ENCODE measurements at places on chromosomes 7 and 10.
A peak's percentile ranks its signal among the peaks of the same experiment; 100 is the strongest.

DNA sequence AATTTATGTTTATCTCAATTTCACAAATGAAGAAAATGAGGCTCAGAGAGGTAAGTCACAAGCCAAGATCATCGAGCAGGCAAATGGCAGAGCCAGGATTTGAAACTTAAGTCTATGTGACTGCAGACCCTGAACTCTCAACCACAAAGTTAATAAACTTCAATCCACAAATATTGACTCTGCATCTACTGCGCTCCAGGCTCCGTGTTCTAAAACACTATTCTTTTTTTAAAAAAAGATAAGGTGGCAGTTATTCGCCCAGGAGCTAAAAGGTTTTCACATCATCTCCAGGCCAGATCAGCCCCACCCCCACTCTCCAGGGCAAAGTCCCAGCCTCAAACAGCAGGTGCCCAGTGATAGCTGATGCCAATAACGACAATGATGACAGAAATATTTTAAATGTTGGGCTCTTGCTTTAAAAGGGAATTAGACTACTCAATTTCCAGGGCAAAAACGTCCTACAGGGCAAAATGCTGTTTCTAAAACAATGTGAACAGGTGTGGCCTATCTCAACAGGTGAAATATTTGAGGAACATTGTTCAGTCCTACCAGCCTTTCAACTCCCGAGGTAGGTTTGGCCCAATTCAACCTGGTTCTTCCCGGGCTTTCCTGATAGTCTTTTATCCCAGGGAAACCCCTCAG lies 85.2 kb downstream of the SORBS1 start:
- DNase-seq: no peak

DNA sequence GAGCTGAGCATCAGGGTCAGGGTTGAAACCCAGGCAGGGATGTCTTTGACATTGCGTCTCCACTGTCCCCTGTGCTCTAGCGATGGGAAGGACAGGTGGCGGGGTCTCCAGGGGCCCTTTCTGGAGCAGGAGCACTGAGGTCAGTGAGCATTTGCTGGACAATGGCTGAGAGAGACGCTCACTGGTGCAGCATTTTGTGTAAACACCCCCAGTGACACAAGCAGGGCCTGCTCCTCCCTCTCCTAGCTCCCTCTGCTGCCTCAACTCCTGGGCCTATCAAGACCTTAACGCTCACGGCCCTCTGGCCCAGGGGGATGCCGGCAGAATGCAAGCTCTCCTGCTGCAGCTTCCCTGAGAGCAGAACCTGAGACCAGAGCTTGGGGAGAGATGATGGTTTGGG lies 17.4 kb upstream of the INMT start:
- no peak for DNase-seq

GRCh38 chr7:81301815-81302214 lies 383.0 kb upstream of the SEMA3C start:
- DNase-seq: no peak

DNA sequence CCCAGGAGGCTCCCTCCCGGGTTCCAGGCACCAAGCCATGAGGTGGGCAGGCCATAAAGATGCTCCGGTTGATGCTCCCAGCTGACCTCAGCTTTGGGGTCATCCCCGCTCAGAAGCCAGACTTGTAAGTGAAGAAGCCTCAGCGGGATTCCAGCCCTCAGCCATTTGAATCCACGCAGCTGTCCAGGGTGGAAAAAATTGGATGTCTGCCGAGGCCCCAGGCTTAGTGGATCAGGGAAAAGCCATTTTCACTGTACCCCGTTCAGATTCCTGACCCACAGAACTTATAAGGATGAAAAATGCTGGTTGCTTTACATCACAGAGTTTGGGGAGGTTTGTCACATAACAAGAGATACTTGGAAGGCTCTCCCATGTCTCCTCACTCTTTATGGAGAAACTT lies 49.2 kb upstream of the CPN1 start:
- DNase-seq: no peak

DNA sequence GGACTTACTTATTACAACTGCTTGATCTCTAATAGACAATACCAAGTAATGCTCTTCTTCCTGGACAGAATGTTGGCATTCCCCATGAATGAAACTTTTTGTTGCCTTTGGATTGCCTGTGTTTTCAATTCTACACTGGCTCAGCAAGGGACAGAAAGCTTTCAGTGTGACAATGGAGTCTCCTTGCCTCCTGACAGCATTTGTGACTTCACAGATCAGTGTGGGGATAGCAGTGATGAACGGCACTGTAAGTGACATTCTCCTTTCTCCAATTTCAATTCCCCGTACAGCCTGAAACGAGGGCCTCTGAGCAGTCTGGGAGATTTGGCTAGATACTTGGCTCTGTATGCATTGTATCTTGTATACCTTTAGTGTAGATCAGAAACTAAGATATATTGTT lies 290 bp downstream of the MALRD1 start:
- DNase-seq: no peak

DNA sequence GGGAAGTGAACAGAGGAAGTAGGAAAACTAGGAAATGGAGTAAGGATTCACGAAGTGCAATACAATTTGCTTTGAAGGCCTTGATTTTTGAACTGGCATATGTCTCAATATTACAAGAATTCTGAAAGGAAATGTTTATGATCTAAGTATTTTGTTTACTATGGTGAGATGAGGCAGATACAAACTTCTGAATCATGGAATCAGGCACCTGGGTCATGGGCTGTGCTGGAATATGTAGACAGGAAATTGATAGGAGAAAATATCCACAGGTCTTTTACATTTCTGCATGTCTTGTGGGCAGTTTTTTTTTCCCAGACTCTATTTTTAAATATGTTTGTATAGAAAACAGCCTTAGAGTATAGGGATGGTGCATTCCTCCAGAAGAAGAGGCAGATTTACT lies 117.1 kb downstream of the PPP1R3A start:
- no peak for DNase-seq

- no peak for DNase-seq
These were observed 71.3 kb downstream of the LANCL2 start for GRCh38 chr7:55436457-55436856.

DNA sequence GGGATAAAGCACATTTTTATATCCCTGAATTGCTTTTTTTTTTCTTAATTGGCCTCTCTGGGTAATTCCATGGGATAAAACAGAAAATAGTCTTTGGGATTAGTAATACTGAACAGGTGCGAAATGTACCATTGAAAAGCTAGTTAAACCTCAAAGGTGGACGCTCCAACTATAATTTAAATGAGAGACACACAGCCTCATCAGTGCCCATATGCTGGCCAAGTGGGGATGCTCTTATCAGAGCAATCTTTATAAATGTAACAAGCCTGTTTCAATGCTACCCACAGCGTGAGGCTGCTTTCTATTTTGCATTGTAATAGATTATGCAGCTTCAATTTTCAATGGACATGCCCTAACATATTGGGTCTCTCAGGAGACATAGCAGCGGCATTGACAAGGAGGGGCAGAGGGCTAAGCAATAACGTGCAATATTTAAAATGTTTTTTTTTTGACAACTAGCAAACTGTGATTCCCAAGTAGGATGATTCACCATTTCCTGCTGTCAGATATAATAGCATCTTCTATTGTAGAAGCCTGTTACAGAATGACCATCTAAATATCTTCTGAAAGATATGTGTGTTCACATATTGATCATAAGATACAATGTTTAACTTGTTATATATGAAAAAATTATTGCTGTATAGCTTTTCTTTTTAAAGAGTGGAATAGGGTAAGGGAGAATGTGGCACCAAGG lies 91.3 kb upstream of the BET1 start:
- no peak for DNase-seq

DNA sequence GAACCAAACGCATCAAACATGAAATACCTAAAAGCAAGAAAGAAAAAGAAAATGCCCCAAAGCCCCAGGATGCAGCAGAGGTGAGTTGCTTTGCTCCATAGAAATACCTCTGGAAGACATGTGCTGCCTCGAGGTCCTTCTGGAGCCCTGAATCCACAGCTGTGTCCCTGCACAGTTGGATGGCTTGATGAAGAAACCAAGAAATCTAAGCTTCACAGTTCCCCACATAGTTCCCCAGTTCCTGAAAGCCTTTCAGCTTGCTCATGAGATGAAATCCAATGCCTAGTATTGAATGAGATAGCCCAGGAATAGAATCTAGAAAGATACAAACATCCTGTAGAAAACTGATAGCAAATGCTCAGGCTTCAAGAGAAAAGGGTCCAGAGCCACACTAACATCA lies 182.8 kb downstream of the RTKN2 start:
- no peak for DNase-seq

- DNase-seq: no peak
These were observed 33.7 kb upstream of the DGKI start for GRCh38 chr7:137880432-137880831.

DNA sequence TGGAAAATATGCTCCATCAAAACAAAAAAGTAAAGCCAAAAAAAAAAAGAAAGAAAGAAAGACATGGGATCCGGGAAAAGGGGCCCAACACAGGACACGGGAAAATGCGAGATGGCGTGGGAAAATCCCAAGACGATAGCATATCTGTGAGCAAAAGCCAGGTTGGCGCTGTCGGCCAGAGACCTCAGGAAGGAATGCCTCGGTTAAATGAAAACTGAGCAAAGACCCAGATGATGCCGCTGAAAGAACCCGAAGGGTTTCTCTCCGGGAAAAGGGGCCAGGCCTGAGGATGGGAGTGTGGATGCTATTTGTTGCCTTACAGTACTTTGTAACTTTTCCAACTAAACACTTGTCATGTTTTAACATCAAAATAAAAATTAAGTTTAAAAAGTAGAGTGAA lies 49.5 kb upstream of the PPP2R2D start:
- no peak for DNase-seq

GRCh38 chr10:132370426-132371340 lies 26.3 kb upstream of the PWWP2B start:
- DNase-seq: no peak

DNA sequence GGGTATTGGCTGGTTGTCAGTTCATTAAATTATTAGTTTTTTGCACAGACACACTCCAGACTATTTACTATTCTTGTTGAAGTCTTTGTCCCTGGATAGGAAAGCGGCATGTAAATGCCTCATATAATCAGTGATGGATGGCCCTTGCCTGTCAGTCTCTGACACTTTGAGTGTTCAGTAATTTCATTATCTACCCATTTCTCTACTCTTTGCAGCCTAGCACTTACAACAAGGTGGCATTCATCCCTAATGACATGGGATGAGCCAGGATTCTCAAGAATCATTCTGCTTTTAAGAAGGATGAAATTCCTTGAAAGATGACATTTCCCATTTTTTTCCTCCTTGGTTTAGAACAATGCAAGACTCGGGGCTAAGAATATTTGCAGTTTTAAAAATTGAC lies 155.7 kb downstream of the SORCS3 start:
- DNase-seq: no peak

DNA sequence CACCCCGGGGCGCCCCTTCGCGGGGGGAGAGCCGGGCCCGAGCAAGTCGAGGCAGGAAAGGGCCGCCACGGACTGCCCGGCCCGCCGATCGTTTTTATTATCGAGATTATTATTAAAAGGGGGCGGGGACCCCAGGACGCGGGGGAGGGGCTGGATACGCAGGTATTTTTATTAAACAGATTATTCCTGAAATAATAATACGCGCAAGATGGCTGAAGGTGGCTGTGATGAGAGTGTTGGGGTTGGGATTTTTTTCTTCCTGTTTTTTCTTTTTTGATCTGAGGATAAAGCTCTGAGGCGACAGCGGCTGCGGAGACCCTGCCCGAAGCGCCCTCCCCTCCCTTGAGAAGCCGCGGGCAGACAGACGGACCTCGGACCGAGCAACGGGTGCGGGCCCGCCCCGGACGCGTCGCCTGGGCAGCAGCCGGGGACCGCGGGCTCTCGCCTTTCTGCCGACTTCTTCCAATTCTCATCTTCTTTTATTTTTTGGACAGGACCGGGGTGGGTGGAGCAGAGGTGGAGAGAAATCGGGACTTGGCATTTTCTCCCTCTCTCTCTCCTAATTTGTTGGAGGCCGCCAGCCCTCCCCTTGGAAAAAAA lies 1.4 kb upstream of the TRIM8 start:
- DNase-seq: peak; percentile 55

DNA sequence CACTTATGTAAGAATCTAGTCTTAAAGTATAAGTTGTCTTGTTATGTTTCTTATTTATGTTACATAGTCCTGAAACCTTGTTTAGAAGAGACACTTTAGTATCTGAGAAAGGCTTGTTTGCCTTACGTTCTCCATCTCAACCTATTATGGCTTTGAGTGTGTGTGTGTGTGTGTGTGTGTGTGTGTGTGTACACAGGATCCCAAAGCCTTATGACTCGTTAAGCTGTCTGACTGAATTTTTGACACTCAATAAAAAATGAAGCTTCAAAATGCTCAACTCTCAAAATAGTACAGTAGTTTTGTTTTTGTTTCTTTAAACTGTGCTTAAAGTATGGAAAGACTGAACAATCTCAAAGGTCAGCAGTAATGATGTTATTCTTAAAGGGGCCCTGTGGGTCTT lies 18.0 kb downstream of the CALU start:
- DNase-seq: no peak

- no peak for DNase-seq
These were observed 742.3 kb upstream of the GALNT17 start for GRCh38 chr7:70389531-70390151.

DNA sequence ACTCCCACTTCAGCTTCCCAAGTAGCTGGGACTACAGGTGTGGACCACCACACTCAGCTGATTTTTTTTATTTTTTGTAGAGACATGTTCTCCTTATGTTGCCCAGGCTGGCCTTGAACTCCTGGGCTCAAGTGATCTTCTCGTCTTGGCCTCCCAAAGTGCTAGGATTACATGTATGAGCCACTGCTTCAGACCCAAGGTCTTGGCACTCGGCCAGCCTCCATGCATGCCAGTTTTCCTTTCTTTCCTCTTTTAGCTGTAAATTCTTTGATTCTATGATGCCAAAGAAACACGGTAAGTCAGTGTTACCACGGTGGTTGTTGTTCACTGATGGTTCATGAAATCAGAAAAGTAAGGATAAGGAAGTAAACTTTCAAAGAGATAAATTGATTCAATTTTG lies 3.0 kb upstream of the MGAM start:
- no peak for DNase-seq

DNA sequence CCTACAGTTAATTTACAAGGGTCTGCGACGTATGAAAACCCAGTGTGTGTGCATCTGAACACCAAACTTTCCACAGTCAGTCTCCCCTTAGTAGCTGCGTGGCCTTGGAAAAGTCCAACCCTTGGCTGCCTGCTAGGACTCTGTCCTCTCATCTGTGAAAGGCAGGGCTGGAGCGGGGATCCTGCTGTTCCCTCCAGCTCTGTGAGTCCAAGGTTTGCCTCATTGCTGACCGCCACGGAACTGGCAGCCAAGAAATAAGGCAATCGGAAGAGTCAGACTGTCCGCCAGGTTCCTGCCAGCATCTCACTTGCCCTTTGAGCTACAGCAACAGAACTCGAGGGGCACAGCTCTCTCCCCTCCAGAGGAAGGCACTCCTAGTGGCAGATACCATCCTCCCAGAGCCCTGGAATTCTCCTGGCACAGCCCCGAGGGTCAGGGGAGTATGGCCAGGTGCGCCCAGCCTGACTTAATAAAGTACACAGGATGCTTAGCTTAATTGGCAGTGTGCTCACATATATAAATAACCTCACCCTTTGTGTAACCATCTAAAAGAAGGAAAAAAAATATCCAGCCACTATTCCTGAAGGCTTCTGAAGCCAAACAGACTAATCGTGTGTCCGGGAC lies 530.1 kb upstream of the FOXK1 start:
- no peak for DNase-seq

- no peak for DNase-seq
These were observed 286.1 kb upstream of the KLF6 start for GRCh38 chr10:4070921-4071660.
